Vagina (tissue), 2 donors: ENCODE measurements at places on chromosomes 2 and 18. TPM values are rescaled to one million over a fixed set of nuclear protein-coding genes. Genes with fewer than 3 reads are reported as not detected.

The CYRIA gene
- 12.5 TPM for total RNA-seq

The SRD5A2 gene
- 2.9 TPM for total RNA-seq

The SPAST gene
- 20.6 TPM for total RNA-seq

The ALPG gene
- total RNA-seq = not detected

The KCNG2 gene
- not detected for total RNA-seq

The CCDC68 gene
- 8.1 TPM for total RNA-seq

The PMAIP1 gene
- total RNA-seq = 7.4 TPM

- no peak for DNase-seq
These were observed 188.2 kb downstream of the CYP26B1 start for GRCh38 chr2:71959494-71959893.

- DNase-seq = peak; percentile 18
These were observed 52.7 kb upstream of the NPAS2 start for GRCh38 chr2:100767224-100767653.

DNA sequence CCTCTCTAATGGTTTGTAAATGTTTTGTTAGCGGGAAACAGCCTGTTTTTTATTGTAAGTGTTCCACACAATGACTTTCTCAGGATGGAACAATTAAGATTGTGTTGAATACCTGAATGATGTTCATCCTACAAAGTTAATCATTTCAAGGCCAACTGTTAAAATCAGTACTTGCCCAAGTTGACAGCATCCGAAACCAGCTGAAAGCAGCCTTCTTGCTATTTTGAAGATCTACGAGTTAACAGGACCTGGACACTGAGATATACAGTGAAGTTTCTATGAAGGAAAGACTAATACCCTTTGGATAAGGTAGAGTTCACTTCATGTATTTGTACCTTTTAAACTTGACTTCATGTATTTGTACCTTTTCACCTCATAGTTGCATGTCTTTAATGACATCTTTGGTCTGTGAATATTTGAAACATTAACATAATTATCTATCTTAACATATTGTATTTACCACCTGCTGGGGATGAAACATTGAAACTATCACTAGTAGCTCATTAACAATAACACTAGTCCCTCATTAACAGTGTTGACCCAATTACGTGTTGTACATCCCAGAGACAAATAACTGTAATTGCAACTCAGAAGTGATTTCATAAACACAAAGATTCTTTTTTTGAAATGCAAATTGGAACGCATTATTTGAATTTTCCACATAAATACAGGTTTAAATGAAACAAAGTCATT lies 556.0 kb upstream of the MEX3C start:
- DNase-seq = no peak

DNA sequence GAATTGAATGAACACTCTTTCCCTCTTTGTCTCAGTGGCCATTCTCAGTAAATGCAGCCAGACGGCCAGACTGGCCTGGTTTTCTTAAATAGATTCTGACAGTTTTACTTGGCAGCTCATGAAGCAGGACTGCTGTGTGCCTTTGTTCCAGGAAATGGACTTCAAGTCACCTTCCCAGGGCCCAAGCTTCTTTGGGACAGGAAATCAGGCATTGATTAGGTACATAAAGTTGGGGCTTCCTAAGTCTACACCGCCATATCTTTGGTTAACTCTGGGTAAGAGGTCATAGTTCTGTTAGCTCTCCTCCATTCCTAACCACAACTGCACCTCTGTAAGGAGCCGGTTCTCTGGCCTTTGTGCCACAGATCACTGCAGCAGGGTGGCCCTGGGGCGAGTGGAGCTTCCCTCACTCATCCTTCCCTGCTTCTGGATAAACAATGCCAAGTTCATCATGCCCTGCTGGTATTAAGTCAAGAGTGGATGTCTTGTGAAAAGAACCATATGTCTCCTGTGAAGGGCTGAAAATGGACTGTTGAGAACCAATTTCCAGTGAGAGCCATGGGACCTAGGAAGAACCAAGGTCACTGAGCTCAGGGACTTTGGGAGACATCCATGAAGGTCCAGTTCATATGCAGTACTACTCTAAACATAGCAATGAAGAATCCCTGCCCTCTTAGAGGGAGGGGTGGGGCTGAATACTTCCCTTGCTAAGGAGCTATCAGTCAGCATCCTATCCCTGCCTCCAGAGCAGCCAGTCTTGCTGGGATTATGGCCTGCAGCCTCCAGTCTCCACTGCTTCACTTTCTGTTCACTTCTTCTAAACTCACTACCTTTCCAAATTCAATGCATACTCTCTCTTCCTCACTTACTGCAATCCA lies 122.6 kb upstream of the XPO1 start:
- no peak for DNase-seq

DNA sequence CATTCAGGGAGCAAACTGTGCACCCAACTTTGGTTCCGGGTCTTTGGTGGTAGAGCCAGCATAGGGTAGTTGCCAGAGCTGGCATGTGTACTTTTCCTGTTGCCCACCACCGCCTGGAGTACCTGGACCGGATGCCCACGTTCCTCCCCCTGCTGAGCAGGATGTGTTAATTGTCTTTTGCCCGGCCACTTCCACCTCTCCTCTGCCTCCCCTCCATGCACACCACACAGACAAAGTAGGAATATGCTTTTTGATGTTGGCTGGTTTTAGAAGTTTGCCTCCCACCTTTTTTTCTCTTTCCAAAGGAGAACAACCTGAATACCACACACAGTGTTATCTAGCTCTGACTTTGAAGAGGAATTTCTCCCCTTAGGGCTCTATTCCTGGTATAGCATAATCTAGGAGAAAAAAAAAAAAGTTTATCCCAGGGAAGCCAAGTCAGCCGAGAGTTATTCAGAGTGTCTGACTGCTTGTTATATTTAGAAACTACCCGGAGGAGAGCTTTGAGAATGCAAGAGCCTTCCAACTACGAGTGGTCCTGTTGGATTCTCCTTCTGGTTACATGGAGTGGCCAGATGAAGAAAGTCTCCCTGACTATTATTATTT lies 111.9 kb downstream of the SETBP1 start:
- DNase-seq = no peak

- no peak for DNase-seq
These were observed 9.1 kb downstream of the DNAH7 start for GRCh38 chr2:196059491-196059960.

GRCh38 chr18:10152475-10152874 lies 238.7 kb downstream of the VAPA start:
- peak; percentile 82 for DNase-seq

GRCh38 chr2:22981785-22982184 lies 403.2 kb upstream of the KLHL29 start:
- DNase-seq = no peak

DNA sequence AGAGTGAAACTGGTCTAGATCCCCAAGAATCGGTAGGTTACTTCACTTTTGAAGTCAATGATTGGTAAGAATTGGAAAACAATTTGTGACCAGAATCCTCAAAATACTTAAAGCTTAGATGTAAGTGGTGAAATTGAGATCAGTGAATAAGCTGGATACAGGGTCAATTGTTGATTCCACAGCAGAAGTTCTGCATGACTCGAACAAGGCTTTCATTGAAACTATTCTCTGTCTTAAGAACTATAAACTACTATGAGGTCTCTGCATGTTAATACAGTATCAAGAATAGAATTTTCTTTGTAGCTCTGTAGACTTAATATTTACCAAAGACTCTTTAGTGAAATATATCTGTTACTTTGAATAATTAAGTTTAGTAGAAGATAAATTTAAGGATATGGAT lies 324.2 kb upstream of the FIGN start:
- DNase-seq = no peak

DNA sequence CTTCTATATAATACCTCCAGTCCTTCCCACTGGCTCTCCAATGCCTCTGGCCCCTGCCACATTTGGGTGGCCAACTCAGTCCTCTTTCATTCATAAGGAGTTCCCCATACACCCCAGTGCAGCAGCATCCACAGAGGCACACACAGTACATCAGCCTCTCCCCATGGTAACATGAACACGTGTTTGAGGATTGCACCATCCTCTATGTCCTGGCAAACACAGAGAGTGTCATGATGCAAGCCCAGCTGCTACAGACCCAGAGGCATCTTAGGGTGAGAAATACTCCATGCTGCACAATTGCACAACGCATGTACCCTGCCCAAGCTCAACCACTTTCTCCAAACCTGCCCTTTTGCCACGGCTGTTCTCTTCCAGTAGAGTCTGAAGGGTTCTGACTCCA lies 11.5 kb downstream of the IGFBP5 start:
- DNase-seq = no peak
